ENCODE measurements at places on chromosomes 11 and 22.

GRCh38 chr11:5910540-5910939 lies 17.5 kb downstream of the OR52E5 start:
- DNase-seq = peak; percentile 57

DNA sequence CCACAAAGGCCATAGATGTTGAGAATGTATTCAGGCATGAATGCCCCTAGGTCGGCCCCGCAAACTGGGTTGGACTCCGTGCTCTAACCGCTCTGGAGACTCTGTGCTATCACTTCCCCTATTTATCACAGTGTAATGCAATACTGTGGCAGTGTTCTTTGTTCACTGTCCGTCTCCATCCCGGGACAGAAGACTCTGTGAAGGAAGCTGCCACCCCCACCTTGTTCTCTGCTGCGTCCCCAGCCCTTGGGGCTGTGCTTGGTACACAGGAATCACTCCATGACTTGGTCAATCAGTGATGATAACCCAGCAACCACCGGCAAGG lies 57.6 kb downstream of the TSPAN18 start:
- no peak for DNase-seq

GRCh38 chr11:101620026-101620425 lies 36.2 kb upstream of the TRPC6 start:
- no peak for DNase-seq

GRCh38 chr11:2750682-2751522 lies 51.1 kb upstream of the KCNQ1OT1 start:
- peak; percentile 9 for DNase-seq

DNA sequence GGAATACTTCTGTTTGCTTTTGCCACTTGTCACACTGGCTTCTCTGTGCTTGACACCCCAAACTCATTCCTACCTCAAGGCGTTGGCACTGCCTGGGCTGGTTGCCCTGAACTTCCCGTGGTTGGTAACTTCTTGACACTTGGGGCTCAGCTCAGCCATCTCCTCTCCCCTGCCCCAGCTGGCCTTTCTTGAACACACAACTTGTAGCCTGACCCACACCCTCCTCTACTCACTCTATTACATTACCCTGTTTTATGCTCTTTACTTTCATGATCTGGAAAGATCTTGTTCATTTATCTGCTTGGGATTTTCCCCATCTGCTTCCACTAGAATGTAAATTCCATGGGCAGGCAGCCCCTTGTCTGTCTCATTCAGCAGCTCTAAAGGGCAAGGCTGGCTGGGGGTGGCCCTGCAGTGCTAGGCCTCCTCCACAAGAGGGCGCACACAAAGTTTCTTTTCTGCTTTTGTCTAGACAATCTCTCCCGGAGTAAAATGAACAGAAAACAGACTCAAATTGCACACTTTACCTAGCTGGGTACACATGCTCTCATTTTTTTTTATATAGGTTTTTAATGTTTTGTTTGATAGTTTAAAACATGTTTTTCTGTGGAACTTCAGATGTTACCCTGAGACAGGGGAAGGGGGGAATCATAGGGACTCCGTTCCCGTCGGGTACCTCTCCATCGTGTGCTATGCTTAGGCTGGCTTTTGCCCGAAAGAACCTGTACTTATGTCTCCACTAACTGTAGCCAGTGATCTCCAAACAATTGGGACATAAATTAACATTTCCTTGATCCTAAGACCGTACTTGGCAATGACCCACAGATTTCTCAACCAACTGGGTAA lies 16.4 kb upstream of the MRGPRX2 start:
- peak; percentile 73 for DNase-seq
